ENCODE measurements at places on chromosomes 1 and 21.

DNA sequence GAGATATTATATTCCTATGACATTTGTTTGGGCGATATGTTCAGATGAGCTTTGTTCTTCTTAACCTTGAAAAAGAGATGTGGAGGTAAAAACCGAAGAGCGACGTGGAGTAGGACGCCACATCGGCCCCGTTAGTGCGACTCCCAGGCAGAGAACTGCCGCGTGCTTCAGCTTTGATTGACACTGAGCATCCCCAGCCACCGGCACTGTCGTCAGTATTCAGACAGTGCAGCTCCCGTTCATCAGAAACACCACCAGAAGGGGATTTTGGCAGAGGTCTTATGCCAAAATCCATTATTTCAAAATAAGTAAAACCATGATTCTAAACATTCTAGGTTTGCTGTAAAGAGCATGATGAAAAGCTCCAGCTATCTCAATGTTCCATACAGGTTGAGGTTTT lies 66.5 kb downstream of the AGPAT3 start:
- DNase-seq: no peak

DNA sequence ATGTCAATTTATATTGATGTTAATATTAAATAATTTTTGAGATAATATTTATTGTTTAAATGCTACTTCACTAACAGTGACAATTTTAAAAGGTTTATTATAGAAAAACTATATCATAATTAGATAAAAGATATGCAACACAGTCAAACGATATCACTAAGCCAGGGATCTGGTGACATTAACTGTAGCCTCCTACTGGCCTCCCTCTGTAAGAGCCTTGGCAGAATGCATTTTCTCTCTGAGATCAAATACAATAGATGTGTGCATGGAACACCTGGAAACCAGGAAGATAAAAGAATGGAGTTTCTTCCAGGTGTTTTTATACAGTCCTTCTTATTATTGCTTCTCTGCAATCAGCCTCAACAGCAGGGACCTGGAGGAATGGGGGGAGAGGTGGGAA lies 1762.1 kb downstream of the BRINP3 start:
- no peak for DNase-seq

- DNase-seq: no peak
These were observed 4.9 kb downstream of the RCC2 start for GRCh38 chr1:17434601-17435000.

DNA sequence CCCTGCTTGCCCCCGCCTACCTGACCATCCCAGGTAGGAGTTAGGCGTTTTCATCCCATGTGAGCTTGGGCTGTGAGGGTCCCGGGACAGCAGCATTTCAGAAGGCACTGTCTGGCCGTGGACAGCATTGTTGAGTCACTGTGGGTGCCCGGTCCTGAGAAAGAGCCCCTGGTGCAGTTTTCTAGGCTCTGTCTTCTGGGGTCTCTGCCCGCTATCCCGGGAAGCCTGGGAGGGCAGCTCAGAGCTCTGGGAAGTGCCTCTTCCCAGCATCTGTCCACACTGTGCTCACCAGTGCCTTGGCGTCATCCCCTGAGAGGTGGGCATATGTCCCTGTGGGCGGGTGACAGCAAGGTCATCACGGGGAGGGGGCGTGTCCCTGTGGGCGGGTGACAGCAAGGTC lies 11.4 kb upstream of the ZNF669 start:
- DNase-seq: no peak

DNA sequence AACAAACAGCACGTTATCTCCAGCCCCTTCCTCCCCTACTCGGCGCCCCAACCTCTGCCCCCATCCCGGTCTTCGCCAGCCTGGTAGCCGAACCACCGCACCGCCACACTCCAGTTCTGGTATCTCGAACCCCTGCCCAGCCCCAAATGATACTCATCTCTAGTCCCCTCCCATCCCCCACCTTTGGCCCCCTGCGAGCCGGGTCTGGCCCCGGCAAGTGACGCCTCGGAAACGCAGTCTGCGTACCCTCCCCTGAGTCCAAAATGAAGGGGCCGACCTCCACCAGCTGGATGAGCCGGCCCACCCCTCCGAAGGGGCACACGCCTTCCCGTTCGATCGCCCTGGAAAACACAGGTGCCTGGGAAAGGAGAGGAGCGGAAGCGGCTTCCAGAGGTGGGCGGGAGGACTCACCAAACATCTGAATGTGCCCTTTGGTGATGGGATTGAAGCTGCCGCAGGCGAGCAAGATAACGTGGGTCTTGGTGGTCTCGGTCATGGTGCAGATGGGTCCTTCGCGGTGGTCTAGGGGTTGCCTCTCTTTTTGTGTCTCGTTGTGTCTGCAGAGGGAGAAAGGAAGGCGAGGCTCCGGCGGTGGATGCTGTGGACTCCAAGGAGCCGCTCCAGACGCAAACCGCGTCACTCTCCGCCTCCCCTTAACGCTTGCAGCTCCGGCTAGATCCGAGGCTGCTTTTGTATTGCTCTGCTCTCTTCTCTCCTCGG lies at the start of gene NMNAT2:
Gene NMNAT2 (minus strand): TSS at position 609 of the 720 bp plus-strand sequence. CDS start 113 bp downstream, at position 496.
- DNase-seq: no peak

- DNase-seq: no peak
These were observed 238.6 kb downstream of the FOXD2 start for GRCh38 chr1:47676311-47677054.

DNA sequence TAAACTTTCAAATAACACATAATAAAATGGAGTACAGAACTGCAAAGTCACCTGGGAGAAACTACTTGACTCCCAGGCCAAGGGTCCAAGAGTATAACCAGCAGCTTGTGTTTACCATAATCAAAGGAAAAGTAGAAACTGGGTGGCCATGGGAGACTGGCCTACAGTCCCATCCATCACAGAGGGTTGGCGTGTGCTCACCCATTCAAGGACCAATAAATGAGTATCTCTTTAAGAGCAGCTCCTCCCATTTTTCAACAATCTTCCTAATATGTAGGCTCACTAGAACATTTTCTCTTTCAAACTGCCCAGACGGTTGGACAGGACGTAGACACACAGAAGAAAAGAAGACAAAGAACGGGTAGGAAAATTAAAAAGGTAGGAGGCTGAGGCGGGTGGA lies at the start of gene FMO3:
Gene FMO3 (plus strand): TSS at position 302 of the 400 bp plus-strand sequence. CDS start 1,754 bp downstream, outside the sequence.
- DNase-seq: no peak

DNA sequence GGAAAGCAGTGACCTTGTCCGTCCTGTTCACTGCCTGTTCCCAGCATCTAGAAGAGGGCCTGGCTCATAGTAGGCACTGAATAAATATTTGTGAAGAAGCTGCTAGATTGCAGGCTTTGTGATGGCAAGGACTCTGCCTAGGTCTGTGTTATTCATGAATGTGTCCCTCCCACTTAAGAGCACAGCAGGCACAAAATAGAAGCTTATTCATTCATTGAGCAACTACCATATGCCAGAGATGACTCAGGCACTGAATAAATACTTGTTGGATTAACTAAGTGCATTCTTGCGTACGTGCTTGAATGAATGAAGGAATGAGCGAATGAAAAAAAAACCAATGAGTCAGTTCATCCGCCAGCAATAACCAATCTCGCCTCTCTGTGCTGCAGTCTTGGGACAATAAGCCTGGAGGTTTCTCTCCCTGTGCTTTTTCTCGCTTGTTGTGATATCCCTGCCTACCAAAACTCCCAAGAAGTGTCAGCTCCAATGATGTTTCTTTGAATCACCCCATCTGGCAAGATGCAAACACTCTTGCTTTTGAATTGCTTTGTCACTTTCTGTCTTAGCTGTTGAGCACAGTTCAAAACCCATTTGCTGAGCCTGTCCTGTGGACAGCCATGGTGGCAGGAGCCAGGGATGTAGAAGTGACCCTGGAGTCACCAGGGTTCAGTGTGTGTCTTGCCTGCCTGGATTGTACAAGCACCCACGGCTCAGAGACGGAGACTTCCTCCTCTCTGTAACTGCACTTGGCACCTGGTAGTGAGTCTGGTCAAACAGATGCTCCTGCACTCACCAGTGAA lies 143.9 kb downstream of the KAZN start:
- no peak for DNase-seq

- no peak for DNase-seq
These were observed 17.1 kb downstream of the RNF220 start for GRCh38 chr1:44422161-44422560.

DNA sequence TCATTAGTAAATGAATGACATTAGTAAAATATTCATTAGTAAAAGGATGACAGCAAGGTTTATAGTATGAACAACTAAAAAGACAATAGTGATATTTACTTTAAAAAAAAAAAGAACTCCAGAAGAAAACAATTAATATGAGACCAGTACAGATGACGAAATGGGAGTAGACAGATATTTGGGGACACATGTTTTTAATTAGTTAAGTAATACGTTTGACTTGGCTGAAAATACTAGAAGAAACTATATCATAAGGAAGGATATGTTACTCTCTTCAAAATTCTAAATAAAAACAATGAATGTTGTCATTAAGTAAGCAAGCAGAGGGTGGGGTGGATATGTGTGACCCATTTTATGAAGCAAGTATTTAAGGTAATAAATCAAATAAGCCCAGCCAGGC lies 61.9 kb downstream of the GPATCH2 start:
- DNase-seq: no peak

DNA sequence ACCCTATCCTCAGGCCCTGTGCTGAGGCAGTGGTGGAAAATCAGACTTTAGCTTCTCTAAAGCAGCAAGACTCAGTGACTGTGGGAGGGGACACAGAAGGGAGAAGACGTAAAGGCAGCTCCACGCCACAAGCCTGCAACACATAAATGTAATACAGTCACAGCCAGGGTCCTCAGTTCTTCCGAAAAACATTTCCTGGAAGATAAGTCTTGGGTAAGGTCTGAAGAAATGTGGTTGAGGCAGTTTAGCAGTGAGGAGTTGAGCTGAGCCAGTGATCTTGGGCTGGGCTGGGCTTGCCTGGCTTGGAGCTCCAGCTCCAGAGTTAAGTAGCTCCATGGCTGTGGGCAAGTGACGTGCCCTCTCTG lies 127.8 kb upstream of the ADAR start:
- no peak for DNase-seq

DNA sequence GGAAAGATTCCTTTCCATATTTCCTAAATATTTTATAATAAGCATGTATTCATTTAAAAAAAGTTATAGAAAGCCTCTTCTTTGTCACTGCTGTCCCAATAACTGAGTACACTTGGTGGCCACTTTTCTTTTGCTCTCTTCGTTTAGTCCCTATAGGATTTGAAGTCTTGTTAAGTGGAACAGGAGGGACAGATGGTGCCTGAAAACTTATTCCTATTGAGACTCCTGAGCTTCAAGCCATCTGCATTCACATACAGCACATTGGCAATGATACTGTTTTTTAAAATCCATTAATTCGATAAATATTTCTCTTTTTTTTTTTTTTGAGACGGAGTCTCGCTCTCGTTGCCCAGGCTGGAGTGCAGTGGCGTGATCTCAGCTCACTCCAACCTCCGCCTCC lies 2.0 kb upstream of the ZBTB40 start:
- DNase-seq: no peak
